ENCODE measurements at places on chromosomes 6 and 20.

DNA sequence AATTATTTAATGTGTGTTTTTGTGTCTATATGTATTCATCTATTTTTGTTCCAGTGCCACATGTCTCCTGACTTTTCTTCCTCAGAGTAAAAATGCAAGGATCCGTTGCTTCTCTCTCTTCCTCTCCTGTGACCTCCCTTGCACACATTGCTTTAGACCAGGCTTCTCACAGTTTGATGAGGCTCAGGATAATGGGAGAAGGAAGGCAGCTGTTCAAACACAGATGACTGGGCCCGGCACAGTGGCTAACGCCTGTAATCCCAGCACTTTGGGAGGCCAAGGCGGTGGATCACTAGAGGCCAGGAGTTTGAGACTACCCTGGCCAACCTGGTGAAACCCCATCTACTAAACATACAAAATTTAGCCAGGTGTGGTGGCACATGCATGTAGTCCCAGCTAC, 241.9 kb downstream of the SAMD5 start:
- no peak for DNase-seq

GRCh38 chr6:27318973-27319372, 6.9 kb upstream of the POM121L2 start:
- DNase-seq, result no peak

GRCh38 chr6:138205437-138206094, 12.7 kb downstream of the PBOV1 start:
- DNase-seq, result no peak

- no peak for DNase-seq
Measured at GRCh38 chr6:43741829-43742228, 28.2 kb upstream of the VEGFA start.

Data from activated CD4-positive, alpha-beta T cell treated with anti-CD3 and anti-CD28 coated beads, Interleukin-2, amount 50 U/mL, for 24 hours (primary cell).